ENCODE measurements at places on chromosomes 5 and 9.

- no peak for DNase-seq
Measured at GRCh38 chr9:1094749-1095148, 44.6 kb downstream of the DMRT2 start.

GRCh38 chr9:28155671-28156070 is 582.4 kb upstream of the C9orf72 start:
- DNase-seq = no peak

DNA sequence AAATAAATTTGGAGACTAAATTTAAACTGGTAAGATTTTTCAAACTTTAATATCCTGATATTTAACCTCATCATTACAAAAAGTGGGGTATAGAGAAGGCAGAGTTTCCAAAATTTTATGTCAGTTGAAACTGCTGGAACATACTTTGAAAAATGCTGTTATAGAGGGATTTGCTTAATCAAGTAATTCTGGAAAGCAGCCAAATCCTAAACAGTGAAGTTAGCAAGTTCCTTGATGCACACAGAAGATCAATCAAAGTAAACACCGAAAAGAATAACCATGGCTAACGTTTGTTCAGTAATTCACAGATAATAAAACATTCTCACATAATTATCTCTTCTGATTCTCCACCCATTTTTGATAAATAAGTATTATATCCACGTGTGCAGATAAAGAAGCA is 8.1 kb upstream of the PRR16 start:
- no peak for DNase-seq

DNA sequence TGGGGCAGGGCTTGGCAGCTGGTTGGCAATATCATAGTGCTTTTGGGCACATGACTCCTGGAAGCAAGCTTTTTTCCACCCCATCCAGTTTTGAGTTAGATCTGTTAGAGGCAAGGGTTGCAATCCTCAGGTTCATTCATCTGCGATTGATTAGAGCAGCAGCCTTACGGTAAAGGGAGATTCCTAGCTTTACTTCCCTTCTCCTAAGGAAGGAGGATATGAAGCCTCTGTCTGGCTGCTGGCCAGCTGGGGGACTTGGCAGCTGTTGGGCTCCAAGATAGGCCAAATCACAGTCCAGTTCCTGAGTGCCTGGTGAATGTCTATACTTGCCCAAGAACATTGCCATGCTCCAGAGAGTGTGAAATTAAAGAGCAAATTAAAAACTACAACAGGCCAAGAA is 113.4 kb upstream of the CCNH start:
- no peak for DNase-seq

GRCh38 chr5:91416491-91416890 is 33.4 kb upstream of the ARRDC3 start:
- DNase-seq = no peak

- DNase-seq = no peak
Measured at GRCh38 chr9:14302405-14302804, 11.5 kb downstream of the NFIB start.

- no peak for DNase-seq
Measured at GRCh38 chr5:140311011-140311467, 8.1 kb upstream of the PFDN1 start.

- DNase-seq = no peak
Measured at GRCh38 chr9:98686961-98687855, 21.5 kb downstream of the GABBR2 start.

- no peak for DNase-seq
Measured at GRCh38 chr9:673264-673965, 168.1 kb upstream of the DMRT1 start.

GRCh38 chr5:162128117-162128516 is 60.5 kb downstream of the GABRG2 start:
- no peak for DNase-seq

GRCh38 chr9:126373241-126373640 is 46.6 kb downstream of the MVB12B start:
- no peak for DNase-seq

DNA sequence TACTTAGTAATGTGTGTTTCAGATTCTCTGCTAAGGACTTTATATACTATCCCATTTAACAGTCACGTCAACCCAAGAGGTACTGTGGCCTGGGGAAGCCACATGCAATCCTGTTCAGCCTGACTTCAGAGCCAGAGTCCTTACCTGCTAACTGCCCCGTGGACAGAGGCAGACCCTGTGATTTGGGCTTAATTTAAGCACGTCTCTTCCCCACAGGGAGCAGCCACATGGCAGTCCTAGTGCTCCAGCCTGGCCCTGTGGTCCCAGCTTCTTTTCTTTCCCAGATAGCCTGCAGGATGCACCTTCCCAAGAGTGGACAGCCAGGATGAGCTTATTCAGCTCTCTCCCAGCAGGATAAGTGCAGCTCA is 71.5 kb downstream of the PDE8B start:
- no peak for DNase-seq

Measured in stimulated activated CD4-positive, alpha-beta T cell treated with anti-CD3 and anti-CD28 coated beads, TNF-alpha, amount 100 ng/mL, for 4 hours (primary cell).